GM04503 (cell line): ENCODE measurements at places on chromosomes 1 and 21.

- DNase-seq: no peak
Measured at GRCh38 chr1:108190001-108190634, 10.0 kb downstream of the SLC25A24 start.

- no peak for DNase-seq
Measured at GRCh38 chr1:8969937-8970336, 24.3 kb downstream of the CA6 start.

GRCh38 chr1:23577056-23578004 lies 18.0 kb upstream of the ID3 start:
- DNase-seq: peak; percentile 81

GRCh38 chr1:65372557-65372956 lies 47.9 kb upstream of the LEPR start:
- DNase-seq: no peak

DNA sequence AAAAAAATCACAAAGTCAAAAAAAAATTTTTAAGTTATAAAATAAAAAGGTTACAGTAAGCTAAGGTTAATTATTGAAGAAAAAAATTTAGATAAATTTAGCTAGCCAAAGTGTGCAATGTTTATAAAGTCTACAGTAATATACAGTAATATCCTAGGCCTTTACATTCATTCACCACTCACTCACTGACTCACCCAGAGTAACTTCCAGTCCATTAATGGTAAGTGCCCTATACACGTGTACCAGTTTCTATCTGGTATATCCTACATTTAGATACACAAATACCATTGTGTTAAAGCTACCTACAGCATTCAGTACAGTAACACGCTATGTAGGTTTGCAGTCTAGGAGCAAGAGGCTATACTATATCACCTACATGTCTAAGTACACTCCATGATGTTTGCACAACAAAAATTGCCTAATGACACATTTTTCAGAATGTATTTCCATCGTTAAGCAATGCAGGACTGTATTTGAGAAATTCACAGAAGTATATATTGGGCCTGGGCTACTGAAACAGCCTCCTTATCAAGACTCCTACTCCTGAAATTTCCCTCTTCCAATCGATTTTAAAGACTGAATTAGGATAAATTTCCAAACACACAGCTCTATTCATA lies 155.1 kb downstream of the COP1 start:
- DNase-seq: no peak

- DNase-seq: no peak
Measured at GRCh38 chr1:244957525-244957924, 93.2 kb upstream of the HNRNPU start.

DNA sequence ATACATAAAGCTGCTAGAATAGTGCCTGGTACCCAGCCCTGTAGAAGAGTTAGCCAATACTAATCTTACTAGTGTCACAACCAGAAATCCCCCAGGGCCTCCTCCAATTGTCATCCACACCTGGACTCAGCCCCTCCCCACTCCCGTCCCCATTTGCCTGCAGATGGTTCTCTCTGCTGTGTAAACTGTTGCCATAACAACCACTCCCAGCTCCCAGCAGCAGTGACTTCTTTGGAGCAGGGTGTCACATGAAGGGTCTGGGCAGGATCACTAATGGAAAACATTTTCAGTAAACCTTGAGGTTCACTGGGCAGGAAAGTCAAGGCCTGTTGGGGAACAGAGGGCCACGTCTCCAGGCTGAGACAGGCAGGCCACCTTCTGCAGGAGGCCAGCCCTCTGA lies 126.0 kb upstream of the IPO9 start:
- no peak for DNase-seq

DNA sequence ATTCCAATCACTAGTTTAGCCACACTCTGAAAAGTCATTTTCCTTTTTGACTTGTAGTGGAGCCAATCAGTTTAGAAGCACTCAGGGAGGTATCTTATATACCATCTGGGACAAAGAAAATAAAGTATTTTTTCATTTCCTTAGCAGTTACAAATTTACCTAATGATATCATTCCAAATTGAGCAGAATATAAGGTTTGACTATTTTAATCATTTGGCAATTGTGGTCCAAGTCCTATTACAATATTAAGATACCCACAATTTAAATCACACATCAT lies 170.6 kb downstream of the LTN1 start:
- DNase-seq: no peak

DNA sequence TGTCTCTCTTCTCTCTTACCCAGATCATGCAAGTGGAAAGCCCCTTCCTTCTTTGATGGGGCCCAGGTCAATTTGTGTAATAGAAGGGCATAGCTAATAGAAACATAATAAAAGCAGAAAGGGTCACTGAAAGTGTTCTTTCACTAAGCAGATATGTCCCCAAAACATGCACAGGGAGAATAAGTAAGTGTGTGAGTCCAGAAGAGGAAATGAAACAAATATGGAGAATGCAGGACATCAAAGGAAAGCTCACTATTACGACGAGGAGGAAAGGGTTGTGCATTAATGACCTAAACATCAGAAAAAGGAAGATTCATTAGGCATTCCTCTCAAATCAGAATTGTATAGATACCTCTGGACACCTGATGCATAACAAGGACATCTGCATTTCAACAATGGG lies 81.4 kb upstream of the SMYD2 start:
- DNase-seq: no peak

DNA sequence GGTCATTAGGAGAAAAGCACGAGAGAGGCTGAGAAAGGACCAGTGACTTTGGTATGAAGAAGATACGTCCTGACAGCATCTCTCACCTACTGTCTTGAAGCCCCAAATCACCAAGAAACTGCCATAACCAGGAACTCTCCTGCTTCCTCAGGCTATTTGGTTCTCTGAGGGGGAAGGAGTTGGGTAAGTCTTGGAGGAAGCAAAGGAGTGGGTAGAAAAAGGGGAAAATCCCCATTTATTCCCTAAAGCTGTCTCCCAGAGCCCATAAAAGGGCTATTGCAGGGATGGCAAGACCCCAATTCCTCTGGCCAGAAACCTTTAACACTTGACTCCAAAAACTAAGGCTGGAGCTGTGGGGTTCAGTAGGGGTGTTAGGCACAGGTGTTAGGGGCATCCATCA lies 2.1 kb upstream of the PBXIP1 start:
- DNase-seq: no peak

DNA sequence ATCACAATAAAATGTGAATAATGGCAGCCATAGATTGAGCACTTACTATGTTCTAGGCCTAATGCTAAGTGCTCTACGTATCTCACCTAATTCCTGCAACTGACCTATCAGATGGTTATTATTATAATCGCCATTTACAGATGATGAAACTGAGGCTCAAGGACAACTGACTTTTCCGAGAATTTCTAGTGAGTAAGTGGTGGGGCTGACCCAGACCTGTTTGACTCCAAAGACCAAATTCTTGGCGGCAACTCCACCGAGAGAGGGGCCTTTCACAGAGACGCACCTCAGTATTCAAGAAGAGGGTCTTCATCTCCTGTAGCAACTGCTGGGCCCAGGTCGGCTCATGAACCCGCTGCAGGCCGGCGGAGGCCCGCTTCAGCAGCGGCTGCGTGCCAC lies 573 bp downstream of the TMEM234 start:
- DNase-seq: no peak

- DNase-seq: no peak
Measured at GRCh38 chr1:97350241-97350640, 570.6 kb downstream of the DPYD start.

GRCh38 chr21:14306126-14306907 lies 76.6 kb downstream of the HSPA13 start:
- DNase-seq: no peak

DNA sequence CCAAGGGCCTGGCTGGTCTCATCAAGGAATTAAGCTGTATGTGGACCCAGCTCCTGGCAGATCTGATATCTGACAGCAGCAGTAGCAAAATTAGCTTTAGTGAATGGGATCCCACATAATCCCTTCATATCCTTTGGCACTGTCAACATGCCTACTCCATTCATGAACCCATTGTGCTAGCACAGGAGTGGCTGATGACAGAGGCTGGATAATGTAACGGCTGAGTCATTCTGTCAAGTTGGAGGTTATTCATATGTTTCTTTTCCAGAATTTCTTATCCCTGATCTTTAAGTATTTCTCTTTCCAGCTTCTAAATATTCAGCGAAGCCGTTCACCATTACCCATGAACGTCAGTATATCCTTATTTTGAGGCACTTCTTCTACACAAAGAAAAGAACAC lies 84.3 kb downstream of the EXTL2 start:
- DNase-seq: no peak

- peak; percentile 85 for DNase-seq
Measured at GRCh38 chr1:179016706-179017382, 8.8 kb upstream of the FAM20B start.

- no peak for DNase-seq
Measured at GRCh38 chr1:156602557-156602993, 1.3 kb upstream of the GPATCH4 start.

DNA sequence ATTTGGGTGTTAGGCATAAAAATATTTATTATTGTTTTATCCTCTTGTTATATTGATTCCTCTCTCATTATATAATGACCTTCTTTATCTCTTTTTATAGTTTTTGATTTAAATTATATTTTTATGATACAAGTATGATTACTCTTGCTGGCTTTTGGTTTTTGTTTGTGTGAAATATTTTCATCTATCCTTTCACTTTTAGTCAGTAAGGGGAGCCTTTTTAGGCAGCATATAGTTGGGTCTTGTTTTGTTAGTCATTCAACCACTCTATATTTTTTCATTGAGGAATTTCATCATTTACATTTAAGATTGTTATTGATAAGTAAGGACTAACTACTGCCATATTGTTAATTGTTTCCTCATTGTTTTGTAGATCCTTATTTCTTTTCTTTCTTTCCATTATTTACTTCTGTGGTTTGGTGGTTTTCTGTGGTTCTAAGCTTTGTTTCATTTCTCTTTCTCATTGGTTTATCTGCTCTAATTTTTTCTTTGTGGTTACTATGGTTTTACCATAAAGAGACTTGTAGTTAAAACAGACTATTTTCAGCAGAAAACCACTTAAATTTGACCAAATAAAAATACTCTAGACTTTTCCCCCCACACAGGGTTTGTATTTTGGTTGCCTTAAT lies 593.1 kb downstream of the NUF2 start:
- no peak for DNase-seq

- no peak for DNase-seq
Measured at GRCh38 chr1:200535605-200536004, 84.9 kb downstream of the KIF14 start.

DNA sequence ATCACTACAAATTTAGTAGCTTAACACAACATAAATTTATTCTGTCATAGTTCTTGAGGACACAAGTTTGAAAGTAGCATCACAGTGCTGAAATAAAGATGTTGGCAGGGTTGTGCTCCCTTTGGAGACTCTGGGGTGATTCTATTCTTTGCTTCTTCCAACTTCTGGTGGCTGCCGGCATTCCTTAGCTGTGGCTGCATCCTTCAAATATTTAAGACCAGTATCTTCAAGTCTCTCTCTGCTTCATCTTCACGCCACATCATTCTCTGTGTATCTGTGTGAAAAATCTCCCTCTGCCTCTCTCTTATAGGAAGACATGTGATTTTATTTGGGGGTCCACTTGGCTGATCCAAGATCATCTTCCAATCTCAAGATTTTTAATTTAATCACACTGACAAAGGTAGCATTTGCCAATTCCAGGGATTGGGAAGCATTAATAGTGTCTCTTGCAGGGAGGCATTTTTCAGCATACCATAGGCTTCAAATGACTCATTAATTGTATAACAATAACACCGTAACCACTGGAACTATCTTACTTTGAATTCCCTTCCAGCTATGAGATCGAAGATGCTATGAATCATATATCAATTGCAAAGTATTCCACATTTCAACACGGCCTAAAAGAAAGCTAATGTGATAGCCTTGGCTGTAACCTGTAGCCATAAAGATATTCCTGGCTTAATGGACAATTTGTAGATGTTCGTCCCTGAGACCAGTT lies 74.6 kb downstream of the DPT start:
- DNase-seq: no peak

GRCh38 chr1:10685196-10685807 lies 111.1 kb downstream of the CASZ1 start:
- DNase-seq: no peak

- DNase-seq: no peak
Measured at GRCh38 chr21:22925032-22925431, 1926.8 kb downstream of the NCAM2 start.

DNA sequence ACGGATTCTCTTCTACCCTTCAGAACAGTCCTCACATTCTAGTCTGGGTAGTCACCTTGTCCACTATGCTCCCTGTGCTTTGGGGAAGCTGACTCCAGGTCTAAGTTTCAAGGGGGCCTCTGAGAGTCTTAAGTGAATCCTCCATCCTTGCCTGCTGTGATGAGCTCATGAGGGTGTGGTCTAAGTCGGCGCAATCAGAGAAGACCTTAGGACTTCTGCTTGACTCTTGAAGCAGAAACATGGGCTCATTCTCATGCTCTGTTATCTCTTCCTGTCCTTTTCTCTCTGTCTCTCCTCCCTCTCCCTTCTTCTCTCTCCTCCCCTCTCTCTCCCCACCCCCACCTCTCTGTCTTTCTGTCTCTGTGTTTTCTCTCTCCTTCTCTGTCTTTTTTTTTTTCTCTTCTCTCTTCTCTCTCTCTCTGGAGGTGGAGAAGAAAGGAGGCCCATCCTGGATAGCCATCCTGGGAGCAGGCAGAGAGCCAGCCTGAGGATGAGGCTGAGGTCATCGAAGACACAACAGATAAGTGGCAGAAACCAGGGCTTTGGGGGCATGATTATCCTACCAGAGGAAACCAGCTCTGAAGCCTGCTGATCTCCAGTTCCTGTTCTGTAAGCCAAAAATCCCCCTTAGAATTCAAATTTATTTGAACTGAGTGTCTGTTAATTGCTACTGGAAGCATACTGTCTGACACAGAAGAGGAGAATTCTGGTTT lies 245.6 kb downstream of the SIPA1L2 start:
- DNase-seq: no peak

- no peak for DNase-seq
Measured at GRCh38 chr1:206663832-206664652, 20.7 kb upstream of the MAPKAPK2 start.

DNA sequence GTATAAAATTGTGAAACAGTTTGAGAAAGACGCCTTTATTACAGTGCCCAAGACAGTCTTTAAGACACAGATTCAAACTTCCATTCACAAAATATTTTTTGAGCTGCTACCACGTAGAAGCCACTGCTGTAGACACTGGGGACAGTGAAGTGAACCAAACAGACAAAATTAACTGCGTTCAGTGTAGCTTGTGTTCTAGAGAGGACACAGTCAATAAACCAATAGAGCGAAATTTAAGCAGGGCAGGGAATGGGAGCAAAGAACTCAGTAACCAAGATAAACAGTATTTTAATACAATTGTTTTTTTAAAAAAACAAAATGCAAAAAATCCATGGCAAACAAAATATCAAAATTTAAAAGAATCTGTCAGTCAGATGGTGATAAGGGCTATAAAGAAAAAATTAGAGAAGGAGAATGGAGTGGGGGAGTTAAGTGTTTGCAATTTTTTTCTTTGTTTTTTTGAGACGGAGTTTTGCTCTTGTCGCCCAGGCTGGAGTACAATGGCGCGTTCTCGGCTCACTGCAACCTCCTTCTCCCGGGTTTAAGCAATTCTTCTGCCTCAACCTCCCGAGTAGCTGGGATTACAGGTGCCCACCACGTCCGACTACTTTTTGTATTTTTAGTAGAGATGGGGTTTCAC lies 719 bp upstream of the PARS2 start:
- DNase-seq: no peak

- DNase-seq: no peak
Measured at GRCh38 chr1:156055281-156056048, 883 bp downstream of the LAMTOR2 start.
